AG04450 (cell line): ENCODE measurements at places on chromosomes 1 and 21.

- DNase-seq: no peak
Observed at GRCh38 chr1:44460107-44460882, 55.2 kb downstream of the RNF220 start.

GRCh38 chr1:20148571-20149500 lies 9.7 kb downstream of the PLA2G2F start:
- DNase-seq: no peak

- DNase-seq: no peak
Observed at GRCh38 chr1:61463220-61463619, 261.7 kb downstream of the TM2D1 start.

- no peak for DNase-seq
Observed at GRCh38 chr1:246527402-246528088, 20.5 kb upstream of the SMYD3 start.

DNA sequence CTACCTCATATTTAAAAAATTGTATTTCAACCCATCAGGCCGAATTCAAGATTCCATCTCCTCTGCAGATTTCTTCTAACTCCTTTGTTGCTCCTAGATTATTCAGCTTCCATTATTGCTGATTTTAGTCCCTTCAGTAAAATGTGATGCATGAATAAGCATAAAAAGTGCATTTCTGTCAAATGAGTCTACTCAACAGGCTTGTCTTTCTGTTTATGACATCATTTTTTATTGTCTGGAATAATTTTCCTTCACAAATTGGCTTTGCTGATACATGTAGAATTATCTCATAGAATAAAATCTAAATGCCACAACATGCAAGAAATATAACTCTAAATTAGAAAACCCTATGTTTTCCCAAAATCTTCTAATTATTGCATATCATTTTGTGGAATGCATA lies 1.6 kb upstream of the OR2M5 start:
- no peak for DNase-seq
